ENCODE measurements at places on chromosomes 13 and 19.

- DNase-seq, result no peak
Measured at GRCh38 chr19:38715555-38715954, 28.7 kb downstream of the CAPN12 start.

GRCh38 chr19:7928741-7929701 lies 3.1 kb upstream of the CTXN1 start:
- no peak for DNase-seq

- DNase-seq, result no peak
Measured at GRCh38 chr13:107020393-107020792, 452.5 kb upstream of the ARGLU1 start.

DNA sequence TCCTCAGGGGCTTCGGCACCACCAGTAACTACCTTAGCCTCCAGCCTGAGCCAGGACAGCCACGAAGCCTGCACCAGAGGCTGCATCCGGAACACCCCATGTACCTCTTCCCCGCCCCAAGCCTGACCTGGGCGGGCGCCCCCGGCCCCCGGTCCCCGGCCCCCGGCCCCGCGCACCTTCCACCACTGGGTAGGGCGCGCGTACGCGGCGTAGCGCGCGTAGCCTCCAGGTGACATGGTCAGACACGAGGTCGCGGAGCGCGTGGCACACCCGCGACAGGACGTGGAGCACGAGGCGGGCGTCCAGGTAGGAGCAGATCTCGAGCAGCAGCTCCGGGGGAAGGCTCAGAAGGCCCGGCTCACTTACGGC lies 450 bp downstream of the FBXW9 start:
- DNase-seq, result no peak

DNA sequence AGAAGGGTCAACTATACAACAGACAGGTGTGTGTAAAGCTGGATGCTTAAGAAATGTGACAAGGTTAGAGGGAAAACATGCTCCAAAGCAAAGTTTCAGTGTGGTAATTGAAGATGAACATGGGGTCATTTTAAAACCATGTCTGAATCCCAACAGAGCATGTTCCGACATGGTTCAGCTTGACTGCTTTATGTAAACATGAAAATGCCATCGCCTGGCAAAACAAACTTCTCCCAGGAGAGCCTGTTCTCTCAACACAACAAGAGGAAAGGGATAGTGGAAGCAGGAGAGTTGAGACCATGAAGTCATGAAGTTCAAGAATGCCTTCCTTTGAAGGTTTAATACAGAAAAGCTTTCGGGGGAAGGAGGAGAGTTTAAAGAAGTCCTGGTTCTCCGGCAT lies 85.8 kb downstream of the EPSTI1 start:
- no peak for DNase-seq

DNA sequence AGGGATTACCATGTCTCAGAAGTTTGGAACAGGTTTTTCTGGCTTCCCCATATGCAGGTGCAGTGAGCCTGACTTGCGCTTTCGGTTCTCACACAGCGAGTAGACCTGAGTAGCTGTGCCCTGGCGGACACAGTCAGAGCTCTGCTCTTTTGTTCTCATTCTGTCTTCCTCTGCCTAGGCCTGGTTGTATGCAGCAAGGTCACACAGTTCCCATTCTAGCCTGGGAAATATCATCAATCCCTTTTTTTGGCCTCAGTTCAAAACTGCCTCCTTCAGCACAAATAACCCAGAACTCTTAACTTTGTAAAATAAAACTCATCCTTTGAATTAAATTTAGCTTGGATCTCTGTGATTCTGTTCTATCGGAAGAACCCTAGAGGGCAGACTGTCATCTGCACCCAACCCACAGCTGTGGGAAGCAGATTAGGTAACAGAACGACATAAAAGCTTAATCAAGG lies 10.2 kb downstream of the OXGR1 start:
- no peak for DNase-seq

DNA sequence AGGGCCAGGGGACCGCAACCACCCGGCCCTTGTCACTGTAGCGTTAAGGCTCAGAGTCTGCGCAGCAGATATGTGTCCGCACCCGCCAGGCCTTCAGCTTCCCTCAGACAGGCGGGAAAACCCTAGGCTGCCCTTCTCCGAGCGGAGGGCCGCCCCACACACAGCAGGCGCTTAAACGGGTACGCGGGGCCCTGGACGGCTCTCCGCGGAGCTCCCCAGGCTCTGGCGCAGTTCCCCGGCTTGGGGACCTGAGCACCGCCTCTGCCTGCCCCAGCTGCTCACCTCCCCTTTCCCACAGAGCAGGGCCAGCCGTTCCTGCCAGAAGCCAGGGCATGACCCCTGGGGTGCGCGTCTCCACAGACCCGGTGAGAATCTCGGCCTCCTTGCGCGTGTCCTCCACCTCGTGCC lies 593 bp downstream of the ZNF135 start:
- no peak for DNase-seq

GRCh38 chr19:46945694-46946489 lies 73.7 kb upstream of the NPAS1 start:
- DNase-seq, result no peak

GRCh38 chr19:11299946-11300810 lies 4.2 kb downstream of the TSPAN16 start:
- DNase-seq, result no peak

- DNase-seq, result no peak
Measured at GRCh38 chr13:41273831-41274441, 10.6 kb upstream of the MTRF1 start.

- DNase-seq, result no peak
Measured at GRCh38 chr13:65505941-65506340, 1724.2 kb downstream of the PCDH9 start.
